ENCODE measurements at places on chromosomes 12 and 14.

- H3K4me1 ChIP-seq = peaks cover 35% of the 10 kb centered on the region
- no peaks in the 10 kb centered on the region for H3K36me3 ChIP-seq
- peak; percentile 84 for DNase-seq
- no peak overlapping the region for H3K27ac ChIP-seq
- peaks cover 2% of the 10 kb centered on the region for H3K27me3 ChIP-seq
Measured at GRCh38 chr12:96194971-96195844, 1.0 kb downstream of the ELK3 start.

GRCh38 chr12:2526371-2526770 is 268.4 kb upstream of the FKBP4 start:
- no peaks in the 10 kb centered on the region for H3K4me1 ChIP-seq
- no peaks in the 10 kb centered on the region for H3K27me3 ChIP-seq
- no peak overlapping the region for H3K4me3 ChIP-seq
- no peaks in the 10 kb centered on the region for H3K36me3 ChIP-seq

DNA sequence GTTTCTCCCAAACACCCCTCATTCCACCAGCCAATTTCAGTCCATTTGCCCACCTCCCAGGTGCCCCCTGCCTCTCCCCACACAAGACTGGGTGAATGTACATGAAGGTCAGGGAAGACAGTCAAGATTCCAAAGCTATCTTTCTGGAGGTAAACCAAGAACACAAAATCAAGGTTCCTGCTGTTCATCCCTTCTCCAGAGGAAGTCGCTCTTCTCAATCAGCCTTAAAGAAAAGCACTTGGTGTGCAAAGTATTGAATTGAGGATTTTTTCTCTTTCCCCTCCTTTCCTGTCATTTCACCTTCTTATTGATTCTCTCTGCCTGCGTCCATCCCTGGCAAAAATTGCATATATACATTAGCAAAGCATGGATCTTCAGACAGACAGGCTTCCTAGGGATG is 4.5 kb downstream of the GRIN2B start:
- H3K36me3 ChIP-seq = no peaks in the 10 kb centered on the region
- no peak overlapping the region for H3K27ac ChIP-seq
- H3K4me3 ChIP-seq = no peak overlapping the region
- H3K4me1 ChIP-seq = no peaks in the 10 kb centered on the region

DNA sequence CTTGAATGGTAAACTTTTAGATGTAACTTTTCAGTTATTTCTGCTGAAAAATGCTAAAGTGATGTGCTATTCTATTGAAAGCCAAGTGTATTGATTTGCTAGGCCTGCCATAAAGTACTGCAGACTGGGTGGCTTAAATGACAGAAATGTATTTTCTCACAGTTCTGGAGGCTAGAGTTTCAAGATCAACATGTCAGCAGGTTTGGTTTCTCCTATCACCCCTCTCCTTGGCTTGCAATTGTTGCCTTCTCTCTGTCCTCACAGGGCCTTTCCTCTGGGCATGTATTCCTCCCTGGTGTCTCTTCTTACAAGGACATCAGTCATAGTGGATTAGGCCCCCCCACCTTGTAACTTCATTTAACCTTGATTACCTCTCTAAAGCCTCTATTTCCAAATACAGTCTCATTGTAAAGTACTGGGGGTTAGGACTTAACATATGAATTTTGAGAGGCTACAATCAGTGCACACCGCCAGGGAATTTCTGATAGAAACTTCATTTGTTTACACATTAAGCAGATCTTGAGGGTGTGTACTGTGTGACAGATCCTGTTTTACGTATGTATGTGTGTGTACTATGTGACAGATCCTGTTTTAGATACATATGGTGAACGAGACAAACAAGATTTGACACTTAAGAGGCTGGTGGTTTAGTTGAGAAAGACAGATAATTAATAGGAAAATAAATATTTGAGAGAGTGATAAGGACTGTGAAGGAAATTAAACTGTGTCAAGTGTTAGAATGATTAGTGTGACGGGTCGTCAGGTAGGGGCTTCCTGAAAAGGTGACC is 49.5 kb downstream of the ADIPOR2 start:
- H3K4me1 ChIP-seq = peaks cover 44% of the 10 kb centered on the region
- no peaks in the 10 kb centered on the region for H3K36me3 ChIP-seq
- H3K4me3 ChIP-seq = no peak overlapping the region
- peak overlapping the region; percentile 59 for H3K27ac ChIP-seq

GRCh38 chr12:6374028-6374785 is 1.2 kb downstream of the SCNN1A start:
- H3K4me3 ChIP-seq = no peak overlapping the region
- H3K36me3 ChIP-seq = no peaks in the 10 kb centered on the region
- DNase-seq = no peak
- no peak overlapping the region for H3K27ac ChIP-seq
- no peaks in the 10 kb centered on the region for H3K4me1 ChIP-seq
- no peaks in the 10 kb centered on the region for H3K27me3 ChIP-seq

DNA sequence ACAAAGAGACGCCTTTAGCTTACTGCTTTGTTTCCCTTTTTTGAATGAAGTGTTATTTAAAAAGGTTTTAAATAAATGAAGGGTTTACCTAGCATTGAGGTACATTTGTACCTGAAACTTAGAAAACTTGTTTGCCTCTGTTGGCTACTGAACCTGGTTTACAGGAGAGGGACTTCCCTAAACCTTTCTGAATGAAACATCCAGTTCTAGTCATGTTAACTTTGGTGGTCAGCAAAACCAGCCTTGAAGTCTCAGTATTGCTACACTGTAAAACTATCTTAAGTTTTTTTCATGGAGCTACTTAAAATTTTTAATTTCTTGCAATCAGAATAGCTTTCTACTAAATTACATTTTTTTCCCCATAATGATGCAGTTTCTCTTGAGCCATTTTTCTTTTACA is 38.2 kb downstream of the RASSF8 start:
- no peak overlapping the region for H3K27ac ChIP-seq
- no peaks in the 10 kb centered on the region for H3K36me3 ChIP-seq
- no peak overlapping the region for H3K4me3 ChIP-seq

GRCh38 chr14:74425525-74426201 is 347 bp downstream of the SYNDIG1L start:
- no peaks in the 10 kb centered on the region for H3K36me3 ChIP-seq
- DNase-seq = no peak
- no peaks in the 10 kb centered on the region for H3K27me3 ChIP-seq
- H3K4me3 ChIP-seq = no peak overlapping the region
- H3K27ac ChIP-seq = no peak overlapping the region

GRCh38 chr12:19402211-19402610 is 37.1 kb upstream of the AEBP2 start:
- H3K27me3 ChIP-seq = no peaks in the 10 kb centered on the region
- H3K4me3 ChIP-seq = no peak overlapping the region
- H3K27ac ChIP-seq = no peak overlapping the region
- no peaks in the 10 kb centered on the region for H3K36me3 ChIP-seq
- DNase-seq = no peak

DNA sequence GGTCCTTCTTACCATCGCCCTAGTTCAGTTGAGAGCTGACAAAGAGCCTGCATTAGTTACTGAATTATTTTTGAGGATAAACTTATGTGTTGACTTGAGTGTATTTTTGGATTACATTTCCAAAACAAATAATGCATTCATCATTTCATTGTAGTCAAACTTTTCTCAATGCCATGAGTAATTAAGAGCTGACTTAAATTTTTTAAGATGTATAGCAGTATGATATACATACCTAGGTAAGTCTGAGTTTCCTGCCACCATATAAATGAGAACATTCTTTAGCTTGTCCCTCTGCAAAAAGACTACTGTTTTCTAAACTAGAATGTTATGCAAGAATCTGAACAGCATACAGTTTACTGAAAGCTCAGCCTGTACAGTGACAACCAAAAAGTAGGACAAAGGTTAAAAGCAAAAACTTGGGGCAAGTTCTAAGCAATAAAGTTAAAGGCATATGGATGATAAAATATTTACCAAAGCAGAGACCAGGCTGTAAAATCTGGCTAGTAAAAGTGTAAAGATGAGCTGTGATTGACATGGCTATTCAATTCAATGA is 82.1 kb upstream of the FERMT2 start:
- H3K27ac ChIP-seq = no peak overlapping the region
- H3K4me1 ChIP-seq = no peaks in the 10 kb centered on the region
- peaks cover 56% of the 10 kb centered on the region for H3K36me3 ChIP-seq
- no peaks in the 10 kb centered on the region for H3K27me3 ChIP-seq
- no peak overlapping the region for H3K4me3 ChIP-seq

DNA sequence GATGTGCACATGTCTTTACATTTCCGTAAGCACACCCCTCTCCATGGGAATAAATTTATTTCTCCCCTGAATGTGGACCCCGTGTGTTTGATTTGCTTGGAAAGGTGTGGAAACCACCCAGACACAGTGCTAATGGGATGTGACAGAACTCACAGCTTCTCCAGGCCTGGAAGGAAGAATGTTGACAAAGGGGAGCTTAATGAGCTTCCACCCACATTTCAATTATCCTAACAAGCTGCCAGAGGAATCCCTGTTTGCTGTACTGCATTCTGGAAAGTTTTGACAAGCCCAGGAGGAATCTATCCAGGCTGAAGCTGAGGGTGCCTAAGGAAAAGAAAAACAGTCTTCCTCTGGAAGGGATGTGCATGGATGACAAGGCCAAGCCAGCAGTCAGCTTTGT is 51.2 kb upstream of the CCDC60 start:
- DNase-seq = no peak
- no peak overlapping the region for H3K4me3 ChIP-seq
- H3K36me3 ChIP-seq = no peaks in the 10 kb centered on the region

GRCh38 chr14:34671716-34672115 is 41.8 kb upstream of the SNX6 start:
- peaks cover 22% of the 10 kb centered on the region for H3K4me1 ChIP-seq
- no peak for DNase-seq
- no peak overlapping the region for H3K27ac ChIP-seq
- no peak overlapping the region for H3K4me3 ChIP-seq
- no peaks in the 10 kb centered on the region for H3K27me3 ChIP-seq

DNA sequence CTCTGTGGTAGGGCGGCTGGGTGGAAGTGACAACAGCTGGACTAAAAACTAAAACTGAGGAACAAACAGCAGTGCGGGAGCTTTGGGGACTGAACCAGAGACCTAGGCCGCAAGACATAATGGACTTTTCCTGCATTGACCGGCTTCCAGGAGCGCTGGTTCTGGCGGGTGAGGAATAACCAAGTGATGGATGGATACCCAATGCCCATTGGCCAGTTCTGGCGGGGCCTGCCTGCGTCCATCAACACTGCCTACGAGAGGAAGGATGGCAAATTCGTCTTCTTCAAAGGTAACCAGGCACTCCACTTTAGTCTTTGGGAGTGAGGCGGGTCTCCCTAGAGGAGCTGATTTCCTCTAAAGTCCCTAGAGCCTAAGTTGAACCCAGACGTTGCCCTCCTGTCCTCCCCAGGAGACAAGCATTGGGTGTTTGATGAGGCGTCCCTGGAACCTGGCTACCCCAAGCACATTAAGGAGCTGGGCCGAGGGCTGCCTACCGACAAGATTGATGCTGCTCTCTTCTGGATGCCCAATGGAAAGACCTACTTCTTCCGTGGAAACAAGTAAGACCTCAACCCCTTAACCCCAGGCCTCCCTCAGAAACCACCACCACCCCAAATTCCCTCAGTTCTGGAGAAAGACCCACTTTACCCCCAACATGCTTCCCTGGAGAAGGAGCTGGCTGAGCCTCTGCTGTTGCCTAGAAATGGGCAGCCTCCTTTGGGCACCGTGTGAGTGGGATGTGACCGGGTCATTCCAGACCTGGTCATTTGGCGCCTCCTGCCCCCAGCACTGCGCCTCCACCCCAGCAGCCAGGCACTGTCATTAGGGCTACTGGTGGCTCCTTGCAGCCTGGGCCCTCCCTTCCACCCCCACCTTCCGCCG is 8.1 kb downstream of the MMP14 start:
- no peak for DNase-seq
- H3K27ac ChIP-seq = no peak overlapping the region
- H3K36me3 ChIP-seq = no peaks in the 10 kb centered on the region
- no peaks in the 10 kb centered on the region for H3K27me3 ChIP-seq
- H3K4me3 ChIP-seq = no peak overlapping the region

DNA sequence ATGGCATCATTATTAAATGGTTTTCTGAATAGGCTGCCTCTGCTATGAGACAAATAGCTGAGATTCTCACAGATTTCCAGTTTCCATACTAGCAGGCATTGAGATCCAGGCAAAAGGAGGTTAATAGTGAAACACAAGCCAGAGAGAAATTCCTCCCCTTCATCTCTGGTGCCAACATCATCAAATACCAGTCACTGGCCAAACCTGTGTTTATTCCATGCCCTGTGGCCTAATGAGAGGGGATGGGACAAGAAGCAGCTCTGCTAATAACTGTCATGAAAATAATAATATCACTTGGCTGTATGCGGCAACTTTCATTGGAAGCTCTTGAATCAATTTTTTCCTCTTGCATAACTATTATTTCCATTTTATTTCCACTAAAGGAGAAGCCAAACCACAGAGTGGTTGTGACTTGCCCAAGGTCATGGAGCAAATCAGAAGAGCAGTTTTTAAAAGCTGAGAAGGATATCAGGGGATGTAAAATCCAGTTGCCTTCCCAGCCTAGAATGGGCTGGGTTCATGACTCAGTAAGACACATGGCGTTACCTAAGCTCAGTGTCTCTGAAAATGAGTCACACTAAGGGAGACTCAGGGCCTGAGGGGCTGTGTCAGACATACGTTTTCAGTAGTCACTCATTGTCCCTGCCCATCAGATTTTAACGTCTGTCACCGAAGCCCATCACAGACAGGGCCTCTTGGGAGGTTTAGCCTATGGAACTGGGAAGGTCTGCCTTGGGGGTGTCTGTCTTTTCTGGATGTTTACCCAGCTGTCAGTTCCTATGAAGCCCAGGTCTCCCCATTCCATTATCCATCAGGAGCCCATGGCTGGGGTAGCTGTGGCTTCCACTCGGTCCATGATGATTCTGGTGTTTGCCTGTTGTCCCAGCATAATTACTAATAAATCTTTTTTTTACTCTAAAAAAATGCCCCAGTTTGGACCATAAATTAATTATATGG is 208.8 kb upstream of the EEA1 start:
- no peak overlapping the region for H3K27ac ChIP-seq
- H3K4me1 ChIP-seq = no peaks in the 10 kb centered on the region
- no peaks in the 10 kb centered on the region for H3K36me3 ChIP-seq
- H3K27me3 ChIP-seq = no peaks in the 10 kb centered on the region
- H3K4me3 ChIP-seq = no peak overlapping the region

DNA sequence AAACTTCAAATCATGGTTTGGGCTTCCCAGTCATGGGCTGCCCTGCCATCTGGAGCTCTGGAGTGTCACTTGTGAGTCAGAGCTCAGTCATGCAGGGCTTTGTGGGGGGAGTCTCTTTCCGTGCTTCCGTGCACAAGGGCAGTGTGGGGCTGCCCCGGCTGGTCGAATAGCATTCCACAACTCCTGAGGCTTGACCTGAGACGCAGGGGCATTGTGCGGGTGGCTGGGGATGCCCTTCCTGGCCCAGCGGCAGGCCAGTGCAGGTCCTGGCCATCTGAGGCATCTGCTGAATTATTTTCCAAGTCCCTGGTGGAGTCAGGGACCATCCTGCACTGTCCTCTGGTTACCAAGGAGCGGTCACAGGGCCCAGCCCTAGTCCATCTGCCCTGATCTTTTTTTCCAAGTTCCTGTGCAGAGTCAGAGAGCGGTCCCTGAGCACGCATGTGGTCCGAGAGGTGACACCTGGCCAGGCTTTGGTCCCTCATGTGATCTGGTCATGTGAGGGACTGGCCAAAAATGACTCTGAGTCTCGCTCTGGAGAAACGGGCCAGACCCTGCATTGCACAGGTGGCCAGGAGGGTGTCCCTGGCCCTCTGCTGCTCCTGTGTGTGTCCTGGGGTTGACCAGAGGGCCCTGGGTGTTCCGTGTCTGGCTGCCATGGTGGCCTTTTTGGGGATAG is 167.0 kb upstream of the ALG10B start:
- no peaks in the 10 kb centered on the region for H3K27me3 ChIP-seq
- no peaks in the 10 kb centered on the region for H3K36me3 ChIP-seq
- no peaks in the 10 kb centered on the region for H3K4me1 ChIP-seq
- H3K4me3 ChIP-seq = no peak overlapping the region
